ENCODE measurements at places on chromosomes 5 and 9. TPM values are rescaled to one million over a fixed set of nuclear protein-coding genes. Genes with fewer than 3 reads are reported as not detected.

Gene LRRC26
- 1.3 TPM for total RNA-seq

Gene MZB1
- not detected for total RNA-seq

Gene SIT1
- not detected for total RNA-seq

Gene SLC36A3
- not detected for total RNA-seq

Gene TMEM252
- not detected for total RNA-seq

Gene HSPB3
- not detected for total RNA-seq

Gene CNTLN
- total RNA-seq, result 6.1 TPM

Gene FCN1
- not detected for total RNA-seq

Gene ADAMTS19
- not detected for total RNA-seq

Gene GPR150
- 0.07 TPM for total RNA-seq

Gene SLC1A1
- total RNA-seq, result 1.7 TPM

Gene PCDHB4
- 0.05 TPM for total RNA-seq

Gene NPR3
- total RNA-seq, result 20.9 TPM

Gene DDX46
- total RNA-seq, result 88.9 TPM

Gene SHOC1
- not detected for total RNA-seq

Gene SPINK7
- not detected for total RNA-seq

Gene SPATA31D3
- not detected for total RNA-seq

Gene CARD9
- 1.2 TPM for total RNA-seq
